ENCODE measurements at places on chromosomes 12 and 14. TPM values are rescaled to one million over a fixed set of nuclear protein-coding genes. Genes with fewer than 3 reads are reported as not detected.

The CLECL1 gene
- total RNA-seq, result not detected

The CLEC4D gene
- total RNA-seq, result not detected

The CCDC38 gene
- not detected for total RNA-seq

The IL22 gene
- total RNA-seq, result not detected

The IL31 gene
- total RNA-seq, result not detected

The ERP29 gene
- total RNA-seq, result 26.6 TPM

The ANKRD33 gene
- not detected for total RNA-seq

The MANSC4 gene
- not detected for total RNA-seq

The GARIN6 gene
- total RNA-seq, result not detected

The FAM90A1 gene
- 0.14 TPM for total RNA-seq

The MYO1H gene
- not detected for total RNA-seq

The GSC gene
- total RNA-seq, result not detected

The ACOT4 gene
- total RNA-seq, result 0.57 TPM

The TAS2R14 gene
- 4.4 TPM for total RNA-seq

The ADAM21 gene
- total RNA-seq, result 0.29 TPM

The NXPH4 gene
- total RNA-seq, result 1.8 TPM

The TPH2 gene
- not detected for total RNA-seq

The AKAP5 gene
- 0.86 TPM for total RNA-seq

The ALDH1L2 gene
- total RNA-seq, result 30.5 TPM

The OR6C3 gene
- total RNA-seq, result not detected

The KRT6B gene
- 0.29 TPM for total RNA-seq
